ENCODE measurements at places on chromosomes 3 and 15.

- H3K4me3 ChIP-seq, result no peak overlapping the region
- H3K27ac ChIP-seq, result no peak overlapping the region
- peaks cover 10% of the 10 kb centered on the region for H3K27me3 ChIP-seq
- DNase-seq, result no peak
- no peaks in the 10 kb centered on the region for H3K36me3 ChIP-seq
Observed at GRCh38 chr3:150128126-150128525, 157.4 kb upstream of the PFN2 start.

- no peak overlapping the region for H3K27ac ChIP-seq
- DNase-seq, result peak; percentile 56
- H3K36me3 ChIP-seq, result no peaks in the 10 kb centered on the region
- H3K27me3 ChIP-seq, result no peaks in the 10 kb centered on the region
Observed at GRCh38 chr15:55897560-55898336, 95.7 kb downstream of the NEDD4 start.

DNA sequence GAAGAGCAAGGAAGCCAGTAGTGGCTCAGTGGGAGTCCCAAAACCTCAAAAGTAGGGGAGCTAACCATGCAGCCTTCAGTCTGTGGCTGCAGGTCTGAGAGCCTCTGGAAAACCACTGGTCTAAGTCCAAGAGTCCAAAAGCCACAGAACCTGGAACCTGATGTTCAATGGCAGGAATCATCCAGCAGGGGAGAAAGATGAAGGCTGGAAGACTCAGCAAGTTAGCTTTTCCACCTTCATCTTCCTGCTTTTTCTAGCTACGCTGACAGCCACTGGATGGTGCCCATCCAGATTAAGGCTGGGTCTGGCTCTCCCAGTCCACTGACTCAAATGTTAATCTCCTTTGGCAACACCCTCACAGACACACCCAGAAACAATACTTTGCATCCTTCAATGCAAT lies 626.3 kb downstream of the NAALADL2 start:
- no peak overlapping the region for H3K4me3 ChIP-seq
- H3K36me3 ChIP-seq, result no peaks in the 10 kb centered on the region
- no peaks in the 10 kb centered on the region for H3K27me3 ChIP-seq
- DNase-seq, result no peak
- H3K4me1 ChIP-seq, result no peaks in the 10 kb centered on the region
- no peak overlapping the region for H3K27ac ChIP-seq

- peaks cover 47% of the 10 kb centered on the region for H3K4me1 ChIP-seq
- no peak overlapping the region for H3K4me3 ChIP-seq
- peak overlapping the region; percentile 86 for H3K27ac ChIP-seq
- no peaks in the 10 kb centered on the region for H3K36me3 ChIP-seq
- DNase-seq, result no peak
- H3K27me3 ChIP-seq, result no peaks in the 10 kb centered on the region
Observed at GRCh38 chr3:43759297-43759782, 68.6 kb downstream of the ABHD5 start.

GRCh38 chr3:54217828-54218227 lies 95.5 kb downstream of the CACNA2D3 start:
- no peak overlapping the region for H3K4me3 ChIP-seq
- H3K27me3 ChIP-seq, result no peaks in the 10 kb centered on the region
- no peaks in the 10 kb centered on the region for H3K36me3 ChIP-seq
- DNase-seq, result no peak
- no peak overlapping the region for H3K27ac ChIP-seq
- H3K4me1 ChIP-seq, result no peaks in the 10 kb centered on the region

DNA sequence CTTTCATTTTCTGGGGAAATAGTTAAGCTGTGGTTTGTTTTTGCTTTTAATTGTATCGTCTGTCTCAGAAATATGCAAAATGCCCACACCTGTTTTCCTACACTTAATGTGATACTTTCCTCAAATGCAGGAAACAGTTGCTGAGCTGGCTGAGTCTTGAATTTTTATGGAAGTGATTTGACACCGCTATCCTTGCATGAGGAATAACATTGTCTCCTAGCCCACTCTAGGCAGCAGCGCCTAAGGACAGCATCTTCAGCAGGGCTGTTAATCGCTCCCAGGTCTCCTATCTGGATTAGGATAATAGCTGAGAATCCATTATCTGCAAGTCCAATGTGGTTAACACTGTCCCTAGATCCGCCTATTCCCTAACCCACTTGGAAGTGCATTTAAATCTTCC lies 132.6 kb upstream of the NR2E3 start:
- no peaks in the 10 kb centered on the region for H3K36me3 ChIP-seq
- no peaks in the 10 kb centered on the region for H3K27me3 ChIP-seq
- no peak overlapping the region for H3K27ac ChIP-seq
- no peak overlapping the region for H3K4me3 ChIP-seq
- no peak for DNase-seq

DNA sequence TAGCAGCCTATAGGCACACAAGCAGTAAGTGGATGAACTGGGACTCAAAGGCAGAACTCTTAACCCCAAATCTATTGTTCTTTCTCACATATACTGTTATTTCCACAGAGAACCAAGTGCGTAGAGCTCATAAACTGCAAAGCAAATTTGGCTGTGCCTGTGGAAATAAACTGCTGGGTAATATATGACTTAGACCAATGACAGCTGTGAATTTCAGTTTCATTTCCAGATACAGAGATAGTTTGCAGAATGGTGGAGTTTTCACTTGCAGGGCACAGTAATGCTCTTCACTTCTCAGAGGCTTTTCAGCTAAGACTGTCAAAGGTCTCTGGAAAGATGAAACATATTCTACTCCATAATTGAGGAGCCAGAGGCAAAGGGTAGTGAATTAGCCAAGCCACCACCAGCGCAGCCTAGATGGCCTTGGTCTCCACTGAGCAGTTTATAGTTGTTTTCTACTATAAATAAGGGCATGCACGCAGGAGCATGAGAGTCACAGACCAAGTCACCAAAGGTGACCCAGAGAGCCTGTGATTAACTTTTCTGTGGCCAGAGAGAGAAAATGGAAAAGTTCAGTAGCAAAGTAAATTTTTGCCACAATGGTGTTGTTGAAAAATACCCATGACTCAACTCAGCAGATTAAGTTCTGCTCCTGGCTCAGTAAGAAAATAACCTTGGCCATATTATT lies 180.7 kb upstream of the GRM7 start:
- H3K27ac ChIP-seq, result no peak overlapping the region
- no peaks in the 10 kb centered on the region for H3K27me3 ChIP-seq
- no peak overlapping the region for H3K4me3 ChIP-seq
- no peaks in the 10 kb centered on the region for H3K4me1 ChIP-seq
- no peaks in the 10 kb centered on the region for H3K36me3 ChIP-seq

DNA sequence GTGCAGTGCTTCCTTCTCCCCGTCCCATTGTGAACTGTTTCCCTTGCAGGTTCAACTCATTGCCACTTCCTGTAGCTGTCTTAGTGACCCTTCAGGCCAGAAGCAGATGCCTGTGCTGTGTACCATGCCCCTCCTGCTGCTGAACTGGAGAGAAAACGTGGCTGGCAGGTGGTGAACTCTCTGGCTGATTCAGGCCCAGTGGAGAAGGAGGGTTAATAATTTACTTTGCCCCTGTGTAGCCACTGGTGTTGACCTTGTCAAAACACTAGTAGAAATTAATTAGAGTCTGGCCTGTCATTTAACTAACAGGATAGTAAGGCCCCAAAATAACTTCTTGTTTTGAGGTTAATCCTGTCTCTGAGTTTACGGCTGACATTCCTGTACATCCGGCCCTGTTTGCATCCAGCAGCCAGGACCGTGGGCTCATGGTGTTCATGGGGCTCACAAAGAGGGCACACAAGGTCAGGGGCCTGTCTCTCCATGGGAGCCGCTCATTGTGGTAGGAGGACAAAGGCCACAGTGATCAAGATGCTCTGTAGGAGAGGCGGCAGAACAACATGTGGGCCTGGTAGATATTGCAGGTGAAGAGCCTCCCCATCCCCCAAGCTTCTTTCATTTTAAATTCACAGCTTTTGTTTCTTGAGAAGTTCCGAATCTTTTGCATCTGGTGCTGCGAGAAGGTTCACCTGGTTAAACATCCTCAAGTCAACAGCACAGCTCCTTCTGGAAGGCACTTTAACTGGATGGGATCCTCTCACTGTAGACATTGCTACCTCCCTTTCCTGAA lies 101.6 kb downstream of the CGNL1 start:
- no peaks in the 10 kb centered on the region for H3K27me3 ChIP-seq
- peak; percentile 89 for DNase-seq
- peak overlapping the region; percentile 31 for H3K27ac ChIP-seq
